ENCODE measurements at places on chromosomes 3 and 15.

DNA sequence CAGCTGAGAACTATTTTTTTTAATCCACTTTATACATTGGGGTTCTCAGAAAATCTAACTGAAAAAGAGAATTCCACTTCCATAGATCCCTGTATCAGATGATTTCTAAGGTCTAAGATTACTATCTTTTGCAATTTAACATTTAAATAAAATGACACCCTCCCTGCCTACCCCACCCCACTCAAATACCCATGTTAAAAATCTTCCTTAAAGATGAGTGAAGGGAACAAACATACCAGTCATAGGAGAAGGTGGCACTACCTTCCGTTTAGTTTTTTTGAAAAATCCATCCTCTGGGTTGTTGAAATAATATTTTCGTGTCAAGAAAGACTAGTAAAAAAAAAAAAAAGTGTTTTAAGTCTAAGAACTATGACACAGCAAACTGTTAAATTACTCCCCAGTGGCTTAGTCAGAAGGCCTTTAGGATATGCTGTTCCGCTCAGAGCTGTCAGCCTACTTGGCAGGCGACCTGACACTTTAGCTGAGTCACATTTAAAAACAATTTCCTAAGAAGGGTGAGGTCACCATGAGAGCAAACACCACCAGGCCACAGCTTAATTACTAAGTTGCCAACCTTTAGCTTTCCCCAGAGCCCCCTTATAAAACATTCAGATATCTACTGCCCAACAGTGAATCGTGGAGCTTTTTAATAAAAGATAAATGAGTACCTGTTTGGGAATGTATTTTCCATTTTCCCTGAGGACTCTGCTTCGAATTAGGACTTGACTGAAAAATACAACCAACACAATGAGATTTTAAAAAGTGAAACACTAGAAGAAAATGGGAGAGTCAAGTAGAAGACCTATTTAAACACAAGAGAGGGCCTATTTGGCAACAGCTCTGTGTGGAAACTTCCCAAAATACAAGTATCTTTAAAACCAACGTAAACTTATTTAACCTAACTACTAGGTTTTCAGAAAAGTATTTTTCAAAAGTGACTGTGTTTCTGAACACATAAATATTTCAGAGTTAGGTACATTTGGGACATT, 9.6 kb downstream of the EMC3 start:
- peak; percentile 98 for DNase-seq

- DNase-seq: no peak
These were observed 757.8 kb downstream of the AGBL1 start for GRCh38 chr15:86837294-86838061.

DNA sequence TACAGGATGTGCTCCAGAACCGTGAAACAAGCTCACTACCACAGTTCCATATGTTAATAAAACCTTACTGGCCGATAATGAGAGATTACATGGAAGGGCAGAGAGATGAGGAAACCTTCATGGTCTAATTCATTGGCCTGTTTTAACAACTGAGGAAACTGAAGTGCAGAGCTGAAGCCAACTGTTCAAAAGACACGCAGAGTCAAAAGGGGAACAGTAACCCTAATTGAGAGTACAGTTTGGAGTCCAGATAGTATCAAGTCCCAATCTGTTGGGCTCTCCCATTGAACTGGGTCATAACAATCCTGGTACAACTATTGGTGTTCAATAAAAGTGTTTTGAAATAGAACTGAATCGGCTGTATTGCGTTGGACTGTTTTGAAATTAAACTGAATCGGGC, 69.6 kb downstream of the SLC12A8 start:
- DNase-seq: no peak

GRCh38 chr3:126900859-126901540, 81.9 kb upstream of the PLXNA1 start:
- no peak for DNase-seq

GRCh38 chr3:173886-174285, 22.7 kb upstream of the CHL1 start:
- no peak for DNase-seq

- DNase-seq: no peak
These were observed 525.1 kb upstream of the GOLIM4 start for GRCh38 chr3:168620854-168621253.

GRCh38 chr15:61155741-61156700, 73.1 kb downstream of the RORA start:
- no peak for DNase-seq

DNA sequence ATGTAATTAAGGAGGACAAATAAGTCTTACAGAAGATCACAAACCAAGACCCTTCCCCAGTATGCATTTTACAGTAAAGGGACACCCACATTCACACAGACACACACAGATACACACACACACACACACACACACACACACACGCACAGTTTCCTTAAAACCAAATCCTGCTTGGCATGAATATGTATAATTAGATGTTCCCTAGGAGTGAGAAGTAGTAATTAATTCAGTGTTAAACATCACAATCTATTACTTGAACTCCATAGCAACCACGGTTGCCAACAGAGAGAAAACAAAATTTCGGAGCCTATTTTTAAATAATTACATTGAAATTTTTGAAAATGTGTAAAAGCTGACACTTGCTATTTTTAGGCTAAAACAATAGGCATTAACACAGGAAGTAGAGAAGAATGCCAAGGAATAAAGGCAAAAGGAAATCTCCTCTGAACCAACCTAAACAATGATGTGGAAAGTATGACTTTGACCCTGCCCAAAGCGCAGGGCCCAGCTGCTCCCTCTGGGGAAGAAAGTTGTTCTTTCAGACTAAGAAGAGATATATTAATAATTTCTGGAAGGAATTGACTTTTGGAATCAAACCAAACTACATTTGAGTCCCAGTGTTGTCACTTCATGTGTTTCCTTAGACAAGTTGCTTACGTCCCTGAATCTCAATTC, 215.3 kb downstream of the CPNE4 start:
- no peak for DNase-seq

Data from hematopoietic multipotent progenitor cell treated with erythropoietin and hydrocortisone succinate and interleukin-3 and kit ligand, for 15 days (in vitro differentiated cells).